ENCODE measurements at places on chromosomes 16 and 17.
A peak's percentile ranks its signal among the peaks of the same experiment; 100 is the strongest.

- peak; percentile 75 for DNase-seq
These were observed 118.2 kb upstream of the KCNJ18 start for GRCh38 chr17:21573961-21574610.

DNA sequence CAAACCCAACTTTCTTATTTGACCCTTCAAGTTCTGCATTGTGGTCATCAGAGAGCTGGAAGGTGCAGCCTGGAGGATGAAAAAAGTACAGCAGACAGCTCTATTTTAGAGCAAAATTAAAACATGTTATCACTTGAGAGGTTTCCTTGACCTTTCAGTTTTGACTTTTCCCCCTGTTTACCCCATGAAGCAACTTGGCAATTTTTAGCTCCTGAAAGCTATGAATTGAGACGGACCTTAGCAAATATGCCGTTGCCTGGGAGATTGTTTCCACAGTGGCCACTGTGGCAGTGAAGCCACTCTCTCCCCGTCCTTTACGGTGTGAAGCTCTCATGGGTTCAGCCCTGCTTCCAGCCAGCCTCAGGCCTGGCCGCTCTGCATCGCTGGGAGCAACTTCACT is 398.6 kb downstream of the CPPED1 start:
- DNase-seq, result no peak

DNA sequence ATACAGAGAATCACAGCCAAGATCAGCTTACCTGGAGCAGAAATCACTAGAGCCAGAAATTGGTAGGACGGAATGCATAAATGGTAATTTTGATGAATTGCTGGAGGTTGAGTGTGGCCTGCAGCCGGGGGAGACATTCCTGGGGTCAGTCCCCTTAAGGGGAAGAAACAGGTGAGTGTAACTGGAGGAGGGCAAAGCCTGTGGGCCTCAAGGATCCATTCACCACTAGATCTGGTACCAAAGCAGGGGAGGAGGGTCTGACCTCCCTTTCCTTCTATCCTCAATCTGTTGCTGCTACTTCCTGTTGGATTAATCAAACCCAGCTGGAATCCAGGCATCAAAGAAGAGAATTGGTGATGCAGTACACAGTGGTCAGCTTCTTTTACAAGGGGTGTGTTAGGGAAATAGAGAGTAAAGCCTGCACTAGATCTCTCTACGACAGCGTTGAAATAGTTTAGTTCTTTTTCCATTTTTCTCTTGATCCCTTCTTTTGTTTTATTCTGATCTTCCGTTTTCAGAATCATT is 8.6 kb upstream of the ABCA9 start:
- no peak for DNase-seq

- DNase-seq, result no peak
These were observed 29.0 kb downstream of the SMYD4 start for GRCh38 chr17:1800712-1801111.

DNA sequence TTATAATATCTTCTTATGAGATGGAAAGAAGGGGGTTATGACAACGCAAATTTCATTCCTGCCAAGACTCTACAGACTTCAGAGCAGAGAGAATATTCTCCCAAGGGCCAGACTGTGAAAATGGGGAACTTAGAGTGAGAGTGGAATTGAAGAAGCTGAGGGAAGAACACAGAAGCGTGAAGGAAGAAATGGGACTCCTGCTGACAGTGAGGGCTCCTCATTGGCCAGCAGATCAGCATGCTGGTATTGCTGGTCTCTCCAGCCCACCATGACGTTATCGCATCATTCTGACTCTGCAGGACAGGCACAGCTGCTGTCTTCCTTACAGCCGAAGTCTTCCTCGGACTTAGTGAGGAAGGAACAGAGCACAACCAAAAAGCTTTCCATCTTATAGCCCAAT is 24.3 kb downstream of the CCL4 start:
- no peak for DNase-seq

DNA sequence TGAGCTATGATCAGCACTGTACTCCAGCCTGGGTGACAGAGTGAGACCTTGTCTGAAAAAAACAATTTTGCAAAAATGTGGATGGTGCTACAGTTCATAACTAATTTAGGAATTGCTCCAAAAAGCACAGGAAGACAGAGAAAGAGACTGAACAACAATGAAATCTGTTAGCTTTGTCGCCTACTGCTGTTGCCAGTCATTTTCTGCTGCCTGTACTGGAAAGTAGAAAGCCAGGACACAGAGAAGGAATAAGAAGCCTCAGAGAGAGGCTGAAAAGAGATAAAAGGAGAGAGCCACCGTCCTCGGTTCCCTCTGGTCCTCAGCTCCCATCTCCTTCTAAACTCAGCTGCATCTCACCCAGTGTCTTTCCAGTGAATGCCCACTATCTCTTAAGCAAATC is 8.6 kb upstream of the TMC7 start:
- DNase-seq, result no peak

- no peak for DNase-seq
These were observed 36.7 kb downstream of the LIG3 start for GRCh38 chr17:35017021-35017420.

DNA sequence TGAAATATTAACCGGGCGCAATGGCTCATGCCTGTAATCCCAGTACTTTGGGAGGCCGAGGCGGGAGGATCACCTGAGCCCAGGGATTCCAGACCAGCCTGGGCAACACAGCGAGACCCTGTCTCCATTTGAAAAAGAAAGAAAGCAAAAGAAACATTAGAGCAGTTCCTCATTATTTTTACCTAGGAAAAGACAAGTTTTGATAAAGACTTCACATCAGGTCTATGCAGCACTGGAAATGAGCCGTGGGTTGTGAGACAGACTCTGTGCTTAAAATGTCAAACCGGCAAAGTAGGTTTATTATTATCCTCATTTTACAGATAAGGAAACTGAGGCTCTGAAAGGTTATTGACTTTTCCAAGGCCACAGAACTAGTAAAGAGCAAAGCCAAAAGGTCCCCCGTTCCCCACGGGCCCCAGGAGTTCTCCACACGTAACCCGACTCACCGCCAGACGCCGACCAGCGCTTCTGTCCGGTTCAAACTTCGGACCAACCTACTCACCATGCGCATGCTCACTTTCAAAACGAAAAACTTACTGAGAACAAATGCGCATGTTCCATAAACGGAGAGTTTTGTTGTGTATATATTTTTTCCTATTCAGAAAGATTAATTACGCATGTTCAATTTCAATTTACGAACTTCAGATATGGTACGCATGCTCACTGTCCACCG is 356 bp downstream of the TUBD1 start:
- no peak for DNase-seq

DNA sequence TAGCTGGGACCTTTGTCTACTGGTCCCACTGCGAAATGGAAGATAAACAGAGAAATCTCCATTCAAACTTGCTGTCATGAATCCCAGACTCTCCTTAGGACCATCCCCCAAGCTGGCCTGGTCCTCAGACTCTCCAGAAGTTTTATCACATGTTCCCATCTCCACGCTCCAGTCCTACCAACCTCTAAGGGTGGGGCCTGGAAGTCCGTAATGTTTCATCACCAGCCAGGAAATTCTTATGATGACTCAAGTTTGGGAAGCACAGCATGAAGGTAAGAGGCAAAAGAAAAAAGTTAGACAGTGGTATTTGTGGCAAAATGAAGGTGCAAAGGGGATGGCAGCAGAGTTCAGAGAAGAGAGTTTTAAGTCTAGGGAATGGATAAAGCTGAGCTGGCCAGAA is 52.7 kb downstream of the ZNF18 start:
- DNase-seq, result no peak

DNA sequence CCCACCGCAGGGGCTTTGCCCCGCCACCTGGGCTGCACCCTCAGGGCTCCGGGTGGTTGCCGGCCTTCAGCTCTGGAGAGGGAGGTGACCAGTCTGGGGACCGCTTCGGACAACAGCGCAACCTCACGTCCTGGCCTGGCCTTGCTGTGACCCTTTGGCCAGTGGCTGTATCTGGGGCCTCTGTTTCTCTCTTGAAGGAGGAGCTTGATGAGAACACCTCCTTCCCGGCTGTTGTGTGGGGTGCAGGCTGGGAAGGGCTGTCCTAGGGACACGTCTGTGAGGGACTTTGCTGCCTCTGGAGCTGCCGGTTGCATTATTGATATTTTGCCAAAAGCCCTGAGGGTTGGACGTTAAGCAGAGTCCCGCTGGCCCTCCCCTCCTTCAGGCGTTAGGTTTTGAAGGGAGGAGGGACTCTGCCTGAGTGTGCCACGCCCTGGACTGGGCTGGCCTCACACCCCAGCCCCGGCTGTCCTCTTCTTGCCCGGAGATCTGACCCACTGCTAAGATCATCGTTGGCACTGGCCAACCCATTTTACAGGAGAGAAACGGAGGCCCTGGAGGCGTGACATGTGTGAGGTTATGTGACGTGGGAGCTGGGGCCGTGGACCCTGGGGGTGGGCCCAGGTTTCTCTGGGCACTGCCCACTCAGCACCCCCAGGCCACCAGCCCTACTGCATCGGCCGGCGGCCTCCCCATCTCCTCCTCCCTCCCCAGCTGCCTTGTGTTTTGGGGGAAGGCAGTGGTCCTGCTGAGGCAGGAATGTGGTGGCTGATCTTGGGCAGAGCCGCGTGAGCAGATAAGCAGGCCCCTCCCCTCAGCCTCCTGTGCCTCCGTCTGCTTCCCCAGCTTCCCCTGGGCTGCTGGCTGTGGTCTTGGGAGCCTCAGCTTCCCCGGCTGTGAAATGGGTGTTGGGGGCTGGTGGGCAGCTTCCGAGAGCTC is 8.5 kb downstream of the ZFPM1 start:
- no peak for DNase-seq

- DNase-seq, result no peak
These were observed 61.4 kb downstream of the COG7 start for GRCh38 chr16:23391381-23392222.

GRCh38 chr17:57750109-57750871 is 5.2 kb upstream of the CCDC182 start:
- no peak for DNase-seq

DNA sequence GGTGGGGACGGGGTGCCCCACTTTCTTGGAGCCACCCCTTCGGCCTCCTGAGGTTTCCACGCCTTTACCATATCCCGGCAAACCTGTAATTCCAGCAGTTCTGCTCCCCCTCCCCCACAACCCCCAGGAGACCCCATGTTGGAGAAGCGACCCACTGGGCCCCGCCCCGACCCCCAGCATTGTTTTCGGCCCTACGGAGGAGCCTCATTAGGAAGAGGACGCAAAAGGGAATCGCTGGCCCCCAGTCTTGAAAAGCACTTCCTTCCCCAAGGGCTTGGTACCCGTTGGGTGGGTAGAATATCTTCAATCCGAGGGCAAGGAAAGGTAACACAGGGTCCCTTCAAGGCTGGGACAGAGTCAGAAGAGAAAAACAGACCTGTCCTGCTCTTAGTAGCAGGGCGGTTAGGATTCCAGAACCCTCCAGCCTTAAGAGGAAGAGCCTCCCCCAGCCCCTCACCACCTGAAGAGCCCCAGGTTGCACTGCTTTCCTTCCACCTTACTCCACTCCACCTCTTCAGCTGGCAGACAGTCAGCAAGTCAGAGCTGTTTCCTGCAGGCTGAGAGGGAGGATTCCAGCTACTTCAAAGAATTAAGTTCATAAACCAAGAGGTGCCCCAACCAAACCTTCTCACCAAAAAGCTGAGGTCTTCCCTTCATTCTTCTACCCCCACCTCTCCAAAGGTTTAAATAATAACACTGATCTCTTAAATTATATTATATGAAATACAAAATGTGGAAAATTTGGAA is 803 bp upstream of the TLCD2 start:
- DNase-seq, result no peak

DNA sequence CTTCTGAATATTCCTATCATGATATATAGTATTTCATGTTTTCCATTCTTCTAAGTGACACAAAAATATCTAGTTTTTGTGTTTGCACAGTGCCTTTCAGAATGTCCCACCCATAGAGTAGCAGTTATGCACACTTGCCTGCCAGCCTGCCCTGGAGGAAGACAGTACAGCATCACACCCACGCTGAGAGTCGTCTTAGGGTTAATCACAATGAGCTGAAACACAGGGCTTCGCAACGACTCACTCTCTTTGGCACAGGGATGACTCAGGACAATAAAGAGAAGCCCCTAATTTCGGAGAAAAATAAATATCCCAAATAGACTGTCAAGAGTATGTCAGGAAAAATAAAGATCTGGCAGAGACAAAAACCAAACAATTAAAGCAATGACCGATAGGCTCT is 11.6 kb upstream of the NDUFAB1 start:
- DNase-seq, result no peak

DNA sequence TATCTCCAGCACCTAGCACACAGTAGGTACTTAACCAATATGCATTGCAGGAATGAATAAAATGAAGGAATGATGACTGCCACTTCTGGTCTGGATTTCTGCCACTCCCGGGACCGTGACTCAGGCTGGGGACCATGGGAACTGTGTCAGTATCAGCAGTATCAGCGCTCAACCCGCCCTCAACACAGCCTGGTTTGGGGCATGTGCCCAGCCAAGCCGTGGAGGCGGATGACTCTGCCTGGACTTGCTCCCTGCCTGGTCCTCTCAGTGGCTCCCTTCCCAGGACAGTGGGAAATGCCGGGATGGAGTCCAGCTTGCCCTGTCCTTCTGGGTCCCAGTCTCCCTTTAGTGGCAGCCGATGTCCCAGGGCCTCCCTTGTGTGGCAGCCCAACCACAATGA is 55.1 kb downstream of the SRCIN1 start:
- no peak for DNase-seq

DNA sequence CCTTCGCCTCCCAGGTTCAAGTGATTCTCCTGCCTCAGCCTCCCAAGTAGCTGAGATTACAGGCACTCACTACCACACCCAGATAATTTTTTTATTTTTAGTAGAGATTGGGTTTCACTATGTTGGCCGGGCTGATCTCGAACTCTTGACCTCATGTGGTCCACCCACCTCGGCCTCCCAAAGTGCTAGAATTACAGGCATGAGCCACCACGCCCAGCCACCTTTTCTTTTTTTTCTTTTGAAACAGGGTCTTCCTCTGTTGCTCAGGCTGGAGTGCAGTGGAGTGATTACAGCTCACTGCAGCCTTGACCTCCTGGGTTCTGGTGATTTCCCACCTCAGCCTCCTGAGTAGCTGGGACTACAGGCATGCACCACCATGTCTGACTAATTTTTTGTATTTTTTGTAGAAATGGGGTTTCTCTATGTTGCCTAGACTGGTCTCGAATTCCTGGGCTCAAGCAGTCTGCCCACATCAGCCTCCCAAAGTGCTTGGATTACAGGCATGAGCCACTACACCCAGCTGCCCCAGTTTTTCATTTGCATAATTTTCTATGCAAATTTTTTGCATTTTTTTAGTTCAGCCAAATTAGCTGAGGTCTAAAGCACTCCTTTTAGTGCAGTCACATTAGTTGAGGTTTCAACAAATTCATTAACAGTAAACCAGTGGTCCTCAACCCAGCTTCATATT is 11.3 kb downstream of the WWP2 start:
- no peak for DNase-seq

All from left forelimb (tissue), 1 donor.